ENCODE measurements at places on chromosomes 5 and 9. TPM values are rescaled to one million over a fixed set of nuclear protein-coding genes. Genes with fewer than 3 reads are reported as not detected.

- H3K27ac ChIP-seq = no peak overlapping the region
- no peaks in the 10 kb centered on the region for H3K27me3 ChIP-seq
- no peaks in the 10 kb centered on the region for H3K36me3 ChIP-seq
- DNase-seq = no peak
- no peak overlapping the region for H3K4me3 ChIP-seq
- H3K4me1 ChIP-seq = no peaks in the 10 kb centered on the region
Observed at GRCh38 chr5:127441799-127442484, 75.5 kb upstream of the PRRC1 start.

- H3K36me3 ChIP-seq = no peaks in the 10 kb centered on the region
- no peaks in the 10 kb centered on the region for H3K27me3 ChIP-seq
- H3K4me3 ChIP-seq = peak overlapping the region; percentile 79
- peak; percentile 78 for DNase-seq
- H3K27ac ChIP-seq = peak overlapping the region; percentile 65
- no peaks in the 10 kb centered on the region for H3K4me1 ChIP-seq
Observed at GRCh38 chr5:94618029-94618492, 343 bp downstream of the KIAA0825 start.

GRCh38 chr5:81740758-81741157 lies 10.1 kb downstream of the SSBP2 start:
- H3K4me3 ChIP-seq = no peak overlapping the region
- no peaks in the 10 kb centered on the region for H3K27me3 ChIP-seq
- H3K4me1 ChIP-seq = no peaks in the 10 kb centered on the region
- H3K36me3 ChIP-seq = no peaks in the 10 kb centered on the region
- no peak overlapping the region for H3K27ac ChIP-seq

DNA sequence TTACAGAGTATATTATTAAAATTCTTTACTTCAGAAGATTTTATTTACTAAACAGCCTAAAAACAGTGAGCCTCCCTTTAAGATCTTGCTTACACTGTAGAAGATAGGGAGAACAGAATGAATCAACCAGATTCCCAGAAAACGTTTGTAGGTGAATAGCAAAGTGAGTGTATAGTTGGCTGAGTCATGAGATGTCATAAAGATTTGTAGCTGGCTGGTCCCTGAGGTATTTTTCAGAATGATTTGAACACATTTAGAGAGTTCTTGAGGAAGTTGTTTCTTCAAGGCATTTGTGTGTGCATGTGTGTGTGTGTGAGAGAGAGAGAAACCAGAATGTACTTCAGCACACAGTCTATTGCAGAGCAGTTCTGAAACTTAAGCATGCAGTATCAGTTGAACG lies 159.4 kb upstream of the PRR16 start:
- no peak overlapping the region for H3K4me3 ChIP-seq
- H3K4me1 ChIP-seq = no peaks in the 10 kb centered on the region
- H3K36me3 ChIP-seq = no peaks in the 10 kb centered on the region
- H3K27ac ChIP-seq = no peak overlapping the region
- no peaks in the 10 kb centered on the region for H3K27me3 ChIP-seq

DNA sequence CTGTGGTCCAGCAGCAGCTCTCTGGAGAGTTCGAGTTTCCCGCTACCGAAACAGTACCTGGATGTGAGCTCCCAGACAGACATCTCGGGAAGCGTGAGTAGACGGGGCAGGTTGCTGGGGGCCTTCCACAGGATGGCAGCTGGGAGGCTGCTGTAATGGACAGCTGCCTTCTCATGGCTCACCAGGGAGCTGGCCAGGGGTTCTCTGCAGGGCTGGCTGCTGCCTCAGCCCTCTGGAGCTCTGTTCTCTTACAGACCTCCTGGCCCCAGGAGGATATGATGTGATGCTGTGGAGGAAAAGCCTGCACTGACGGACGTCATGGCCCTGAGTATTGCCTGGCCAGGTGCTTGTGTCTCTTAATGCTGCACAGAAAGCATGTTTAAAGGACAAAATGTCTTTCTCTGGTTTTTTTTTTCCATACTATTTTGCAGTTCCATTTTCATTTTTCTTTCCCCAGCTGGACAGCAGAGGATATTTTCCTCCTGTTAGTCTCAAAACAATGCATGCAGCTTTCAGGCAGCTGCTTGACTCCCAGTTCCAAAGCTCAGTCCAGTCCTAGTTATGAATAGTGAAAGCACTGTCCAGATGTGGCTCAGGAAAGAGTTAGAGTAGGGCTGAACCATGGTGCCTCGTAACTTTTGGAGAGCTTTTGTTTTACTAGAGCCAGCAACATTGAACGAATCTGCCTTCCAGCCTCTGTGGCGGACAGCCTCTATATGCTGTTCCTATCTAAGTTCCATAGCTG lies 77.5 kb upstream of the RARS1 start:
- no peak overlapping the region for H3K27ac ChIP-seq
- no peak overlapping the region for H3K4me3 ChIP-seq
- DNase-seq = no peak

- H3K27me3 ChIP-seq = no peaks in the 10 kb centered on the region
- no peak overlapping the region for H3K27ac ChIP-seq
- DNase-seq = no peak
- no peaks in the 10 kb centered on the region for H3K4me1 ChIP-seq
- H3K36me3 ChIP-seq = no peaks in the 10 kb centered on the region
- H3K4me3 ChIP-seq = no peak overlapping the region
Observed at GRCh38 chr9:104589626-104590025, 9.6 kb downstream of the OR13C5 start.

GRCh38 chr9:121322737-121323448 lies 47.2 kb downstream of the STOM start:
- peaks cover 98% of the 10 kb centered on the region for H3K36me3 ChIP-seq
- H3K27me3 ChIP-seq = no peaks in the 10 kb centered on the region
- peak overlapping the region; percentile 94 for H3K27ac ChIP-seq
- peak; percentile 57 for DNase-seq

GRCh38 chr5:314676-315487 lies 6.6 kb upstream of the AHRR start:
- no peak for DNase-seq
- no peaks in the 10 kb centered on the region for H3K27me3 ChIP-seq
- H3K36me3 ChIP-seq = peaks cover 31% of the 10 kb centered on the region
- no peak overlapping the region for H3K4me3 ChIP-seq
- H3K4me1 ChIP-seq = no peaks in the 10 kb centered on the region

- H3K4me1 ChIP-seq = no peaks in the 10 kb centered on the region
- H3K36me3 ChIP-seq = no peaks in the 10 kb centered on the region
- no peak for DNase-seq
- H3K27me3 ChIP-seq = no peaks in the 10 kb centered on the region
- H3K27ac ChIP-seq = no peak overlapping the region
Observed at GRCh38 chr5:82597437-82597836, 319.3 kb upstream of the RPS23 start.

- H3K27ac ChIP-seq = no peak overlapping the region
- H3K4me3 ChIP-seq = no peak overlapping the region
- H3K4me1 ChIP-seq = no peaks in the 10 kb centered on the region
Observed at GRCh38 chr9:93663877-93664548, 87.6 kb downstream of the PHF2 start.

GRCh38 chr9:108130905-108131304 lies 641.3 kb upstream of the KLF4 start:
- no peaks in the 10 kb centered on the region for H3K36me3 ChIP-seq
- no peak overlapping the region for H3K4me3 ChIP-seq
- no peak for DNase-seq

DNA sequence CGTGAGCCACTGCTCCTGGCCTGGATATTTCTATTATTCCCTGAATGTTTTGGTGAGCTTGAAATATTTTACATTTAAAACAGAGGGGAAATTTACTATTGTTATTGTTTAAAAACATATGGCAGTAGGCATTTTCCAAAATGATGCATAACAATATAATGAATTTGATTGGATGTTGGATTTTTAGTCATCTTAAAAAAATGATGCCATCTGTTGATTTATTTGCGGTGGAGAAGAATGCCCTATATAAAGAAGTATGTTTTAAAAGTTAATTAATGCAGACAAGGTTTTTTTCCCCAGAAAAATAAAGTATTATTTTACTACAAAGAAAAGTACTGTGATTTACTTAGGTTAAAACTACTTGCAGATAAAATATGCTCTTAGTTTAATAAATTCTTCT lies 33.4 kb upstream of the ARRDC3 start:
- no peak for DNase-seq
- H3K27ac ChIP-seq = no peak overlapping the region
- H3K4me3 ChIP-seq = no peak overlapping the region

DNA sequence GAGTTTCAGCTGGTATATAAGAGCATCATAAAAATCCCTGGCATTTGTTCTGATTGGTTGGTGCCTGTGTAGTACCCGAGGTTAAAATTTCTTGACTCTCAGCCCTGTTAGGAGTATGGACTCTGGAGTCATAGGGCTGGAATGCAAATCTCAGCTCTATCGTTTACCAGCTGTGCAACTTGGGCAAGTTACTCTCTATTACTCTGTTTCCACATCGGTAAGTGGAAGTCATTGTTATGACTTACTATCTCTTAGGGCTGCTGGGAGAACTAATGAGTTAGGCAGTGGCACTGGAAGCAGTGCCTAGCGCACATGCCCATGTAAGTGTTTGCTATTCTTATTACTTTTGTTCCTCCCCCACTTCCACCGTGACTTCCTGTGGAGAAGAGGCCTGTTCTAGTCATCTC lies 141.6 kb downstream of the BOD1 start:
- H3K4me1 ChIP-seq = no peaks in the 10 kb centered on the region
- H3K27me3 ChIP-seq = no peaks in the 10 kb centered on the region
- no peak for DNase-seq
- no peak overlapping the region for H3K27ac ChIP-seq
- no peak overlapping the region for H3K4me3 ChIP-seq

- H3K36me3 ChIP-seq = no peaks in the 10 kb centered on the region
- peaks cover 87% of the 10 kb centered on the region for H3K4me1 ChIP-seq
- peak overlapping the region; percentile 85 for H3K27ac ChIP-seq
- DNase-seq = no peak
- no peaks in the 10 kb centered on the region for H3K27me3 ChIP-seq
- no peak overlapping the region for H3K4me3 ChIP-seq
Observed at GRCh38 chr9:97518909-97519307, 17.4 kb downstream of the TMOD1 start.

DNA sequence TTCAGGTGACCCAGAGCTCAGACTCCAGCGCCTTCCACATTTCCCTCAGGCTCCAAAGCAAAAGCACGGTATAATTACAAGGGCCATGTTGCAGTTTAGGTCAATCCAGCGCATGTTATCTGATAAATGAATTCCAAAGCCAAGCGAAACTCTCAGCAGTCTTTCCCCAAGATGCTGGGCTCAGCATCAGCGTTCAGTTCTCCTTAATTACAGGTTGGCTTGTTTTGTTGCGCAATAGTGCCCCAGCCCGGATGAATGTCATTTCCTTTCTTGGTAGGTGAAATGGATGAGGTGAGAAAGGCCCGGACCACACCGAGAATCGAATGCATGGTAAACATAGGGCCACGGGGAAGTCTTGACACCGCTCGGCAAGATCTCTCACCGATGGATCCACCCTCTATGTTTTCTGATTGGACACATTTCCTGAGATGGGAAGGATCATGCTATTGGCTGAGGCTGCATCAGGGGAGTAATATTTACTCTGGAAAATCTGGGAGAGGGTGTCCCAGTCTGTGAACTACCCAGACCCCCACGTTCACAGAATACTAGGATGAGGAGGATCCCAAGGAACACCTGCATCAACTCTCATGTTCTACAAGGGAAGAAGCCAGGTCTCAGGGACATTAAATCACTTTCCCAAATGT lies 221.2 kb upstream of the ANKRD55 start:
- DNase-seq = no peak
- H3K4me3 ChIP-seq = no peak overlapping the region
- H3K27ac ChIP-seq = no peak overlapping the region
- no peaks in the 10 kb centered on the region for H3K36me3 ChIP-seq
- no peaks in the 10 kb centered on the region for H3K27me3 ChIP-seq
- H3K4me1 ChIP-seq = peaks cover 18% of the 10 kb centered on the region

DNA sequence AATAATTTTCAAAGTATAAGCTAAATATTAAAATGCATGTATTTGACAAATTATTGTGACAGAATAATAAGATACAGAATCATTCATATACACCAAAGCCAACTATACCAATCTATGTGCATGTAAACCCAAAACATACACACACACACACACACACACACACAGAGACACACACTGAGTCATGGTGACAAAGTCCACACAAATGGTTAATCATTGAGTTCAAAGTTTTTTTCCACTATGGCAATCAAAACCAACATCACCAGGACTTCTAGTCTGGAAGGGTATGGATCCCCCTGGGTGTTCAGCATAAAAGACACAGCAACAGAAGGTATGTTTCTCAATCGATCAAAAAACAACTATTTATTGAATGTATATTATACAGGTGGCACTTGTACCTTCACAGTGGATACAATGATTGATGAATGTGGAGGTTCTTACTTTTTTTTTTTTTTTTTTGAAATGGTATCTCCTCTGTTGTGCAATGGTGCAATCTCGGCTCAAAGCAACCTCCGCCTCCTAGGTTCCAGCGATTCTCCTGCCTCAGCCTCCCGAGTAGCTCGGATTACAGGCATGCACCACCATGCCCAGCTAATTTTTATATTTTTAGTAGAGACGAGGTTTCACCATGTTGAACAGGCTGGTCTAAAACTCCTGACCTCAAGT lies 137.0 kb downstream of the PDE4D start:
- no peaks in the 10 kb centered on the region for H3K27me3 ChIP-seq
- no peak overlapping the region for H3K27ac ChIP-seq
- H3K4me3 ChIP-seq = no peak overlapping the region

DNA sequence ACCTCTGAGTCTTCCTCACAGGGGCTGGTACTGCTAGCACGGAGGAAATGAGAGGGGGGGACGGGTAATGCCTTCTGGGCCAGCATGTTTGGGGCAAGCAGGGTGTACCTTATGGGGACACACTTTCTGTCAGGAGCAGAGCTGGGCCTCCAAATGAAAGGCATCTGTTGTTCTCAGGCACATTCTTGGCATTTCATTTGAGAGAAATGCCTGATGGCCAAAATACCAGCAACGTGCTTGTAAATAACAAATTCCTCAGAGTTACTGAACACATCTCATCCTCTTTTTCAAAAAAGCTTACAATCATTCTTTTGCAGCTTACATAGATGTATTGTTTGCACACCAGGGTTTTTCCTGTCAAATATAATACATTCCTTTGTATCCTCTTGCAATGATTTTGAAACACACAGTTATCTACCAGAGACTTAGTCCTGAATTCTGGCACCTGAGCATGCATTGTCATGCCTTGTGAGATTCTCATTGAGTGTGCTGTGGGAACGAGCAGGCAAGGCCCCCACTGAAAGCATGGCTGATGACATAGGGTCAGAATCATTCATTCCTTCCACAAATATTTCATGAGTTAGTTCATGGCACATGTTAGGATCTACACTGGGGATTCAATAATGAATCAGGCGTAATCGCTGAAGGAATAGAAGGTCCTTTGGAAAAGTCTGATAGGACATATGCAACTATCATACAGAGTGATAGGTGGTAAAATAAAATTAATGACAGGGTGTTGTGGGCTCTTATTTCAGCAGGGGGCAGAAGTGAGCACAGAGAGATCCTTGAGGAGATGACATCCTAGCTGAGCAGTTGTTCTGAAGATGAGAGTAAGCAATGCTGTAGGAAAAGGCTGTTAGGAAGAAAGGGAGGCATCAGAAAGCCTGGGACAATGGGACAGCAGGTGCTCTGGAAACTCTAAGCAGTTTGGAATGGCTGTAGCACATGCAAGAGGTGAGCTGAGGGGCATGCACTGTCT lies 260.9 kb upstream of the TUT7 start:
- no peak overlapping the region for H3K4me3 ChIP-seq
- H3K4me1 ChIP-seq = no peaks in the 10 kb centered on the region
- H3K36me3 ChIP-seq = no peaks in the 10 kb centered on the region
- no peaks in the 10 kb centered on the region for H3K27me3 ChIP-seq
- no peak for DNase-seq
- H3K27ac ChIP-seq = no peak overlapping the region

Gene PRUNE2
- total RNA-seq = 28.5 TPM

Gene PCDHB10
- 2.5 TPM for total RNA-seq

Gene FAM151B
- 1.9 TPM for total RNA-seq

Gene FASTKD3
- 4.6 TPM for total RNA-seq

Gene PRSS3
- not detected for total RNA-seq

Gene DMXL1
- total RNA-seq = 29.4 TPM

Gene SLC25A2
- not detected for total RNA-seq

Gene EPB41L4A
- total RNA-seq = 17.9 TPM

All from right atrium auricular region (tissue), 2 donors.